ENCODE measurements at places on chromosomes 6 and 20. TPM values are rescaled to one million over a fixed set of nuclear protein-coding genes. Genes with fewer than 3 reads are reported as not detected.

GRCh38 chr6:47076422-47077344 lies 34.6 kb upstream of the ADGRF1 start:
- no peak for DNase-seq

GRCh38 chr20:16018881-16019280 lies 554.4 kb downstream of the KIF16B start:
- DNase-seq = no peak

GRCh38 chr20:45358282-45359068 lies 4.5 kb upstream of the SYS1 start:
- DNase-seq = peak; percentile 68

DNA sequence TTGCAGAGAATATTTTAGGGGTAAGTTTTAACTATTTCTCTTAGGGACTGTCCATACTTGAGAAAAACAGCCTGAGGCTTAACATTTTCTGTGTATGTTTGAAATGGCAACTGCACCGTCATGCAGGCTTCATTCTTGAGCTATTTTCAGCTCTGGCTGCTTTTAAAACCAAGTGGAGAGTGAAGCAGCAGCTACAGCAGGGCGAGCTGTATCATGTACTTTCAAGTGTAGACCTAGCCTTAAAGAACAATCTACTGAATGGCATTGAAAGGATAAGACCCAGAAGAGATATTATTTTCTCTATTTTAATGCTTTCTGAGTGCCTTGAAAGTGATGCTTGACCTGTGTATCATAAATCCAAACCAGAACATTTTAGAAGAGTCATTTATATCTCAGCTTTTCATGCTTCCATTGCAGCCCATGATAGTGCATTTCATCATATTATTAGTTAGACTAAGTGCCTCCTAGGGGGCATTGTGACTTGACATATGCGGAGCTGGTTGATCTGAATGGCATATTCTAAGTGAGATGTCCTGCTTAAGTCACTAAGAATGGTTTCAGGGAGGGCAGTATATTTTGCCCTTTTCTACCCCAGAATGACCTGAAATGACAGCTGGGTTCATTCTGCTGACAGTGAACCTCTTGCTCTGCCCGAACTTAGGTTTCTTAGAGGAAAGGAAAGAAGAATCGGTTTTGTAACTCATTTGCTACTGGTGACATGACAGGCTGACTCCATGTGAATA lies 85.3 kb downstream of the NKAIN2 start:
- DNase-seq = no peak

DNA sequence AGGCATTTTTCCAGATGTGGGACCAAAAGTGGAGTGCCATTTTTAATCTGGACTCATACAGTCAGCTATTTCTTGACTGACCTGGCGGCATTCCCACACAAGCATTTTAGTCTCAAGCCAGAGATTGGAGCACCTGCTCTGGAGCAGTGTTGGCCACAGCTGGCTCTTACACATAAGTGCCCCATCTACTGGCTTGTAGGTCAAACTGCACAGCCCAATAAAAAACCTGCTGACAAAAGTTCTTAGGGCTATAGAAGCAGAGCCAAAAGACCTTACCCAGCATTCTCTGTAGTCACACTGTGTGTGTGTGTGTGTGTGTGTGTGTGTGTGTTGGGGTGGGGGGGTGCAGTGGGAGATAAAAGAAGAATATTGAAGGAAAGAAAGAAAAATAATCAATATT lies 38.6 kb upstream of the SENP6 start:
- no peak for DNase-seq

DNA sequence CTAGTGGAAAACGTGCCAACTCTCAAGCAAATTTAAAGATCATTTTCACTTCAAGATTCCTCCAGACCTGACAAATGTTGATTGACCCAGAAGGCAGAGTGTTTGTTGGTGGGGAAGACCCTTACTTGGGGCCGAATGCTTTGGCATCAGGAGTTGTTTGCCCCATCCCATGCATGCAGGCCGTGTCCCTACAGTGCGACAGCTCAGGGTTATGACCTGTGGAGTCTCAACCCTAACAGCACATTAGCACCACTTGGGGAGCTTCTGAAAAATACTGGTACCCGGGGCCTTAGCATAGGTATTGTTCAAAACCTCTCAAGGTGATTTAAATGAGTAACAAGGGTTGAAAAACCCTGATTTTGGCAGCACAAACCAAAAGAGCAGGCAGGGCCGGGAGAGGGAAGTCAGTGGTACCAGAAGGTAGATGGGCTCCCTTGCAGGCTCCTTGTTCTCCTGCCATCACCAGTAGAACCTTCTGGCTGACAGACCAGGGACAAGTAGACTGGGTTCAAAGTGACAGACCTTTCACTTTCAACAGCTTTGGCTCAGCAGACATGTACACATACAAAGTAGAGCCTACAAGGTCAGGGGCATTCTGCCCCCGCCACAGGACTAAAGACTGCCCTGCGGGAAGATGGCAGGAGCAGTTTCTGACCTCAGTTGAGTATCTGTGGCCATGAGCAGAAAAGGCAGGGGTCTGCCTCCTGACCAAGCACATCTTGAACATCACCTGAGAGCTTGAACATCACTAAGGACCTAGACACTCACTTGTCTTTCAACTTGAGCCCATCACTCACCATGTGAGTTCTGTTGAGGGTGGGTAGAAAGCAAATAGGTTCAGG lies 39.6 kb downstream of the PLCG1 start:
- no peak for DNase-seq

DNA sequence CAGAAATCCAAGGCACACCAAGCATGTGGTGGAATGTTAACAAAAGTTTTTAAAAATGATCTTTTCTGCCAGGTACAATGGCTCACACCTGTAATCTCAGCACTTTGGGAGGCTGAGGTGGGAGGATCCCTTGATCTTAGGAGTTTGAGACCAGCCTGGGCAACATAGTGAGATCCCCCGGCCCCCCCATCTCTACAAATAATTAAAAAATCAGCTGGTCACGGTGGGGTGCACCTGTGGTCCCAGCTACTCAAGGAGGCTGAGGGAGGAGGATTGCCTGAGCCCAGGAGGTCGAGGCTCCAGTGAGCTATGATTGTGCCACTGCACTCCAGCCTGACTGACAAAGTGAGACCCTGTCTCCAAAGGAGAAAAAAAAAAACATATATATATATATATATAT lies 8.0 kb downstream of the RIPK1 start:
- DNase-seq = no peak

- DNase-seq = no peak
Observed at GRCh38 chr6:912871-913835, 220.2 kb upstream of the EXOC2 start.

DNA sequence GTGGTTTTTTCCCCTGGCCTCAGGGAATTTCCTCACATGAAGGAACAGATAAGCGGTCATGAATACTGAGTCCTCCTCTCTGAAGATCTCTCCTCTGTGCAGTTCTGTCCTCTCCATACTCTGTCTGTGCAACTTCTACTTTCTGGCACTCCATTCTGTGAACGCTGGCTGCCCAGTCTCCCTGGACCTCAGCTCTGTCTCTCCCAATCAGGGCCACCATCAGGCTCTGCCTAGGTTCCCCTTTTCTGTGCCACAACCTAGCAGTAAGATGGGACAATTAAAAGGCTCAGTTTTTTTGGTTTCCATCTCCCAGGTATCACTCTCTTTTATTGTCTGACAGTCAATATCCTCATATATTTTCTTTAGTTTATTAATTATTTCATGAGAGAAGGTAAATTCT lies 4.8 kb upstream of the ADGB start:
- no peak for DNase-seq

ZCCHC3 gene
- total RNA-seq = 27.0 TPM

ALDH8A1 gene
- total RNA-seq = 1.4 TPM

CLVS2 gene
- 56.1 TPM for total RNA-seq

VWA7 gene
- total RNA-seq = 0.31 TPM

DZANK1 gene
- 4.2 TPM for total RNA-seq
